ENCODE measurements at places on chromosomes 3 and 15.

DNA sequence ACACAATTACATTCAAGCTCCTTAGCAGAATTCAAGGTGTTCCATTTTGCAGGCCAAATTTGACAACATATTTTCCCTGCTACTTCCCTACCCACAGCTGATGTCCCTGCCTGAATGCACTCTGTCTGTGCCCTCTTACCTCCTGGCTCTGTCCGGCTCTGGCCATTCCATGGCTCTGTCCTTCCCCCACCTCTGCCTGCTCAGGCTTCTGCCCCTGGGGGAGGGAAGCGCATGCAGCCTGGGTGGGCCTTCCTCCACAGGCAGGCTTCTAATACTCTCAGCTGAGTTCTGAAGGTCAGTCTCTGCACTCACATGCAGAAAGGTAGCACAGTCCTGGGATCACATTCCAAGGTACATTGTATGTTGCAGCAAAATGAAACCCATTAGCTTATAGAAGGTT, 113.6 kb upstream of the CACNA2D3 start:
- no peak for DNase-seq

DNA sequence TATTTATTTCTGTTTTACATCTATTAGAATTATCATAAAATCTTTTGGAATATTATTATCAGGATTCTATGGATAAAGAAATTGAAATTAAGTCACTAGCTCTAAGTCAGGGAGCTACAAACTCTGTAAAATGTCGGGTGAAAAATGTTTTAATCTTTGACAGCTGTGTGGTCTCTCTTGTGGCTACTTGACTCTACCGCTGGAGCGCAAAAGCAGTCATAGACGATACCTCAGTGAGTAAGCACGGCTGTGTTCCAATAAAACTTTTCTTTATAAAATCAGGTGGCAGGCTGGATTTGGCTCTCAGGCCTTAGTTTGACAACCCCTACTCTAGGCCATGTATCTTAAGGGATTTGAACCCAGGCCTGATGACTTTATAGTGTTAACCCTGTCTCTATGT, 88.5 kb upstream of the PFN2 start:
- no peak for DNase-seq

- no peak for DNase-seq
These were observed 71.5 kb upstream of the PLXNA1 start for GRCh38 chr3:126911162-126912026.

- peak; percentile 60 for DNase-seq
These were observed 372.1 kb upstream of the ARHGEF26 start for GRCh38 chr3:153749070-153749610.

DNA sequence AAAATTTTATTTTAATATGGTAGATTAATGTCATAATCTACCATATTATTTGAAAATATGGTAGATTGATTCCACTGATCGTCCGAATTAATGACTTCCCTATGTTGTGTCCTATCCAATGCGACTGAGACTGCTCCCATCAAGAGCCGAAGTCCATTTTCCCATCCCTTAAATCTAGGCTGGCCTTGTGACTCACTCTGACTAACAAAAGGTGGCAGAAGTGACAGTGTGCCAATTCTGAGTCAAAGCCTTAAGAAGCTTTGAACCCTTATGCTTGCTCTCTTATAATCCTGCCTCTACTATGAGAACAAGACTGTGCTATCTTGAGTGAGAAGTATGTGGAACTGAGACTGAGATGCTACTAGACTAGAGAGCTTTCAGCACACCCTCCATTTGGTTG, 387.2 kb downstream of the ROBO1 start:
- no peak for DNase-seq

DNA sequence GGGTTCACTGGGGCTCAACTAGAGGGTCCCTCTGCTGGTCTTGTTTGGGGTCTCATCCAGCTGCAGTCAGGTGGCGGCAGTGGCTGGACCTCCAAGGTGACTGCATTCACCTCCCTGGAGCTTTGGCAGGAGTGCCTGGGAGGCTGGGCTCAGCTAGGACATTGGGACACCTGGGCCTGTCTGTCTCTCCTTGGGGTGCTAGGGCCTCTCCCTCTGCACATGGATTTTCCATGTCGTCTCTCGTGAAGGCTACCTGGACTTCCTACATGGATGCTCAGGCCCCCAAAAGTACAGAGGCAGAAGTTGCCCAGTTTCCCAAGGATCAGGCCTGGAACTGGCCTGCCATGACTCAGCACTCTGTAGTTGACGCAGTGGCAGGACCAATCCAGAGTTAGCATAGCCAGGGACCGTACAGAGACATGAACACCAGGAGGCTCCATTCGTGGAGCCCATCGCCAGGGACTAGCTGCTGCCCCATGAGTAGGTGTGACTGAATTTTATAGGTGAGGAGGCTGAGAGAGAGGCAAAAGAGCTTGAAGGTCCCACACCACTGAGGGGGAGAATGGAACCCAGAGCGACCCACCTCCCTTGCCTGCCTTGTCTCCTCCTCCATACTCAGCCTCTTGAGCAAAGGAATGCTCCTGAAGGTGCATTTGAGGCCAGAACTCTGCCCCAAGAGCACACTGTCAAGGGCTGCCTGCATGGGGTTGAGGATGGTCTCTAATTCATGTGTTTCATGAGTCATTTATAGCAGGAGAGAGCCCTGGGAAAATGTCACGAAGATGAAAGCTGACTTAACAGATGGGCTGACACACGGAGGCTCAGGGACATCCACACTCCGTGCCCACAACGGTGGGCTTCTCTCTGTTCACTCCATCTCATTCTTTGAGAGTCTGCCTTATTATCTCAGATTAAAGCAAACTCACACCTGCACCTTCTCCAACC, 13.0 kb upstream of the ALDH1A3 start:
- DNase-seq, result no peak

DNA sequence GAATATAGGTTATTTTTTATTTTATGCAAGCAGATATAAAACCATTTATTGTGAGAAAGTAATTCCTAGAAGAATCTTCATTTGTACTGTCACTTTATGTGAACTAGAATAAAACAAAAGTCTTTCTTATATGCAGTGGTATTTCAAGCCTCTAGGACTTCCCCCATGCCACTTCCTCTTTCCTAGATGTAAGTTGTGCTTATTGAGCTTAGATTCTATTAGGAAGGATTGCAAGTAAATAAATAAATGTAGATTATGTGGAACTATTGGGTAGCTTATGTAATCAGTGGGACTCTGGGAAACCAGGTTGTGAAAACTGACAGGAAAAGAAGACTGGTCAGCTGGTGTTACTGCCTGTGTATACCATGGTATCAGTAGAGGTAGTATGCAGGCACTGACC, 169.7 kb downstream of the RSRC1 start:
- DNase-seq, result no peak

- DNase-seq, result no peak
These were observed 81.7 kb downstream of the CD47 start for GRCh38 chr3:108008931-108009639.

DNA sequence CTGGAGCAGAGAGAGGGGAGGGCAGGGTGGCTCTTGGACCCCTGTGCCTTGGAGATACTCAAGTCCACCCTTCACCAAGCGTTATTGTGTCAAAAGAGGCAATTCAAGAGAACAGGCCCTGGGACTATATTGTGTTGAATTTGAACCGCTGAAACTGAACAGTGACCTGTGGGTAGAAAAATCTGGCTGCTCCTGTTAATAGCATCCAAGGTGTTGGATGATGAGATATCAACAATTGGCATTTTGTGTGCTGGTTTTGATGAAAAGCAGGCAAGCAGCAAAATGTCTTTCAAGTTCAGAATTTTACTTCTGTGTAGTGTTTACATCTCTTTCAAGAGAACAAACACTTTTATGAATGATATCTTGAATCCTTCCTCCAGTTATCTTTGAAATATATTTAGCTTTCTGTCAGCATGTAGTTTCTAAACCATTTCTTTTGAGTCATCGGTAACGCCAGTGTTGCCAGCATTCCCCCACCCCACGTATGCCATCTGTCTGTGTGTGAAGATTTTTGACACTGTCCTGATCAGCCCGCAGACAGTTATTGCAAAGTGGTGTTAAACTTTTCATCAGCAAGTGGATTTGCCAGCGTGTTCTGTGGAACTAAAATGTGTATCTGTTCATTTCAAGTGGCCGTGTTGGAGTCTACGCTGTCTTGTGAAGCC, 34.8 kb downstream of the PDHB start:
- DNase-seq, result no peak

DNA sequence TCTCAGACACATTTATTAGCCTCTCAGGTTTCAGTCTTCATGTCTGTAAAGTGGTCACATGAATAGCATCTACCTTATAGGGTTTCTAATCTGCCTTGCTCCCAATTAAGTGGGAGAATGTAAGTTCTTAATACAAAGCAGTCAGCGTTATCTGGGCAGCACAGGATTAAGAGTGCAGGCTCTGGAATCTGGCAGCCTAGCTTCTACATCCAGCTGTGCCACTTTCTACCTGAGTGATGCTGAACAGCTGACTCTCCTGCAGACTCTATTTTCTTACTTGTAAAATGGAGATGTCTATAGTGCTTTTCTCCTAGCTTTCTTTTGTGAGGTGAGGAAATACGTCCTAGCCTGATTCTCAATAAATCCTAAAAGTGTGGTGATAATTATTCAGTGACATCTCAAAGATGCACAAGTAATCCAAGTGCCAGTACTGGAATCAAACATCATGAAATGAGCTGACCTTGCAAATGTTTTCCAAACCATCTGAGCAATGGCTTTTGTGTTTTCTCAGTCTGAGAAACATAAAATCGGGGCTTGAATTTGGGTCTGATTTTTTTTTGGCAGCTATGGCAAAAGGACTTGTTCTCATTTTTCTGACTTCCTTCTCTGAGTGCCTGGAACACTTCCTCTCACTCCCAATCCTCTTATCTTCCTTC, 232.2 kb upstream of the FEZF2 start:
- peak; percentile 24 for DNase-seq

DNA sequence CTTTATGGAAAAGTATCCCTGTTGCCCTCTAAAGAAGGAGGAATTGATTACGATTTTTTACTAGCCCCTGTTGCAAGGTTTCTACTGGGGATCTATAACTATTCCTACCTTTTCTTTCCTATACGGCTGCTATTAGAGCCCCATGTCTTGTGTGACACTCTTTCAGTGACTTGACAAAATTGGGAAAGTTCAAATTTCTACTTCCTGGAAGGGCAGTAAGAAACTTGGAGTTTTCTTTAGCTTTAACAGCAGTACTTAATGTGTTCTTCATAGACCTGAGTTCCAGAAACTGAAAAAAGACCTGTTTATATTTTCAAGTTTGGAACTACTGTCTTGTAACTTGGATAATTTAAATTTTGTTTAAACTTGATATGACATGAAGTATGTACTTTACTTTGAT, 54.7 kb downstream of the TRPC1 start:
- DNase-seq, result no peak

DNA sequence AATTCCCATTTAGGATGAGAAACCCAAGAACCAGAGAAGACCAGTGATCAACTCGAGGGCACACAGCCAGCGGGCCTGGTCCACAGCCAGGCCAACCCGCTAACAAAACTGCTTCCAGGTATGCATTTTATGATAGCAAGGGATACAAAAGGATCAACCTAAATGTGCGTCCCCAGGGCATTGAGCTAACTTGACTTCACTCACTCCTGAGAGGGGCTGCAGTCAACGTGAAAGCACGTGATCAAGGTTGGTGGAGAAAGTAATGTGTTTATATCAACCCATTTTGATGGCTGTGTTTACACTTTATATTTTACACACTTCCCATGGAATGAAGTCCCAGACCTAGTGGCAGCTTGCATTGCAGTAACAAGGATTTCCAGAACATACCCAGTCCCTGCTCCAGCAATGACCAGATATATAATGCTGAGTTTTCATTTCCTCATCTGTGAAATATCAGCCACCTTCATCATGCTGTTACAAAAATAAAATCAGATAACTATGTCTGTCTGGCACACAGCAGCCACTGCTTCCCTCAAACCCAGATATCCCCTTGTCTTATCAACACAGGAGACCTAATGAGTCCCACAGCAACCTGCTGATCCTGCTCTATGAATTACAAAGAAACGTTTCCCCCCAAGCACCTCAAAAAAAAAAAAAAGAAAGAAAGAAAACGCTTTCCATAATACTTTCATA, 2.0 kb downstream of the KLHL6 start:
- DNase-seq, result no peak

DNA sequence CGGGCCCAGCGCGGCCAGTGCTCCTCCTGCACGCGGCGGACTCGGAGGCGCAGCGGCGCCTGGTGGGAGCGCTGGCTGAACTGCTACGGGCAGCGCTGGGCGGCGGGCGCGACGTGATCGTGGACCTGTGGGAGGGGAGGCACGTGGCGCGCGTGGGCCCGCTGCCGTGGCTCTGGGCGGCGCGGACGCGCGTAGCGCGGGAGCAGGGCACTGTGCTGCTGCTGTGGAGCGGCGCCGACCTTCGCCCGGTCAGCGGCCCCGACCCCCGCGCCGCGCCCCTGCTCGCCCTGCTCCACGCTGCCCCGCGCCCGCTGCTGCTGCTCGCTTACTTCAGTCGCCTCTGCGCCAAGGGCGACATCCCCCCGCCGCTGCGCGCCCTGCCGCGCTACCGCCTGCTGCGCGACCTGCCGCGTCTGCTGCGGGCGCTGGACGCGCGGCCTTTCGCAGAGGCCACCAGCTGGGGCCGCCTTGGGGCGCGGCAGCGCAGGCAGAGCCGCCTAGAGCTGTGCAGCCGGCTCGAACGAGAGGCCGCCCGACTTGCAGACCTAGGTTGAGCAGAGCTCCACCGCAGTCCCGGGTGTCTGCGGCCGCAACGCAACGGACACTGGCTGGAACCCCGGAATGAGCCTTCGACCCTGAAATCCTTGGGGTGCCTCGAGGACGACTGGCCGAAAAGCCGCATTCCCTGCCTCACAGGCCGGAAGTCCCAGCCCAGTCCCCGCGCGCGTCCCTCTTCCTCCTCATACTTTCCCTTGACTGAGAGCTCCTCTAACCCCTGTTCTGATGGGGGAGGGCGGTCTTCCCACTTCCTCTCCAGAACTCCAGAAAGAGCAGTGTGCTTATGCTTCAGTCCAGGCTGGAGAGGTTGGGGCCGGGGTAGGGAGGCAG, 1.4 kb upstream of the IL17RC start:
- peak; percentile 51 for DNase-seq

DNA sequence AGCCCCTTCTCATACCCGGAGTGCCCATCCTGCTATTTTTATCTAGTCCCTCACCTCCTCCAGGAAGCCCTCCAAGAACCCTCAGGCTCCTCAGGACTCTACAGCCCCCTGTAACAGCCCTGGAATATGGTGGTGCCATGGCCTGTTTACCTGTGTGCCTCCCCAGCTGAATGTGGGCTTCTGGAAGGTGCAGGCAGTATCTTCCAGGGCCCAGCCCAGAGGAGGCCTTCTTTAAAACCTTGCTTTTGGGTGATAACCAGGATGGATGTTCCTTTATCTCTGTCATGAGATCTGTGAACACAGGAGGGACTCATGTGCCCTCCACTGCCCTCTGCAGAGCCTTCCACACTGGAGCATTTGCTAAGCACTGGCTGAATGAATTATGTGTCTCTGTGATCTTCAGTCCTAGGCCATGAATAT, 36.7 kb upstream of the MRPS22 start:
- no peak for DNase-seq

All from NCI-H524 treated with DMSO at 0.1 percent for 48 hours (cell line).